HCEC 1CT (cell line): ENCODE measurements at places on chromosomes 1 and 21.

DNA sequence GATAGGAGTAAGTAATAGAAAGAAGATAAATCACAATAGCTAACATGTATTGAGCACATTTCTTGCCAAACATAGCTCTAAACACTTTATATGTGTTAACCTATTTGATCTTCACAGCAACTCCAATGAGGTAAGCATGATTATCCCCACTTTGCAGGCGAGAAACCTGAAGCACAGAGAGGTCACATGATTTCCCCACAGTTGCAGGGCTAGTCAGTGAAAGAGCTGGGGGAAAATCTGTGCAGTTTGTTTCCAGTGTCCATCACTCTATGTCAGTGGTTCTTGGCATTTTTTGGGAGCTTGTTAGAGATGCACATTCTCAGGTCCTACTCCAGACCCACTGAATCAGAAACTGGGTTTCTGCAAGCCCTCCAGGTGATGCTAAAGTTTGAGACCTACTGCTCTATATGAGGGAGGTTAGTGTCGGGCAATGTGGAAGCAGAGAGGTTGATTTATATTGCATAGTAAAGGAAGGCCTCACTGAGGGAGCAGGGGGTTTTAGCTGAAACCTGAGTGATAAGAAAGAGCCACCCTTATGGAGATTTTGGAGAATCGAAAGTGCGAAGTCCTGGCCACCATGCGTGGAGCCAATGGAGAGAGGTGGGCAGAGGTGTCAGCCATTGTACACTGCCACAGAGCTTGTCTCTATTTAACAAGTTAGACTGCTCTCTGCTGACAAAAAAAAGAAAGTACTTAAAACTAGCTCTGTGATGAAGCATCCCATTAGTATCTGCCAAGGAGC, 20.9 kb downstream of the MCOLN3 start:
- DNase-seq, result peak; percentile 41

DNA sequence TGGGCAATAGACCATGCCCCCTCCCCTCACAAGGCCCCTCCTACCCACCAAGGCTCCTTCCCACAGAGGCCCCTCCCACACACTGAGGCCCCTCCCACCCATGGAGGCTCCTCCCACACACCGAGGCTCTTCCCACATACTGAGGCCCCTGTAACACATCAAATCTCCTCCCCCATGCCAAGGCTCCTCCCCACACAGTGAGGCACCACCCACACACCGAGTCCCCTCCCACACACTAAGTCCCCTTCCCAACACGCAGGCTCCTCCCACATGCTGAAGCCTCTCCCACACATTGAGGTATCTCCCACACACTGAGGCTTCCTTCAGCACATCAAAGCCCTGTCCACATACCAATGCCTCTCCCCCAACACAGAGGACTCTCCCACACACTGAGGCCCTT, 391.8 kb downstream of the CAMTA1 start:
- DNase-seq, result no peak

- DNase-seq, result no peak
These were observed 19.0 kb upstream of the TLCD4 start for GRCh38 chr1:95098196-95098595.

- no peak for DNase-seq
These were observed 430.8 kb upstream of the C1orf87 start for GRCh38 chr1:60504206-60504840.

GRCh38 chr1:246533371-246533905, 26.4 kb upstream of the SMYD3 start:
- DNase-seq, result no peak

GRCh38 chr1:150550222-150551050, 1.2 kb downstream of the ADAMTSL4 start:
- no peak for DNase-seq

DNA sequence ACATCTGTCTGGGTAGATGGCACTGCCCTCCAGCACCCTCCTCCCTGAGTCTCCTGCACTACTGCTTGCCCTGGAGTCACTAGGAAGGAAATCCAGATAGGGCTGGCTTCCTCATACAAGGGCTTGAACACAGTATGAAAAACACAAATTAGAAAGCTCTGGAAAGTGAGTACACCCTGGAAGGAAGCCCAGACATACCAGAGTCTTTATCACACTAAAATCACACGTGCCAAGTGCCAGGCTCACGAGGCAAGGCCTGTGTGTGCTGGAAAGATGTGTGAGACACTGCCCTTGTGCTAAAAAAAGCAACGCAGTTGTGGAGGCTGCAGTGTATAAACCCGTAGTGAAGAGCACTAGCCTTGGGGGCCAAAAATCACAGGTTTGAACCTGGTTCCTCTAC, 28.3 kb upstream of the S100A7 start:
- DNase-seq, result peak; percentile 54

GRCh38 chr1:119968068-119968492, 71.8 kb upstream of the ADAM30 start:
- DNase-seq, result peak; percentile 31

DNA sequence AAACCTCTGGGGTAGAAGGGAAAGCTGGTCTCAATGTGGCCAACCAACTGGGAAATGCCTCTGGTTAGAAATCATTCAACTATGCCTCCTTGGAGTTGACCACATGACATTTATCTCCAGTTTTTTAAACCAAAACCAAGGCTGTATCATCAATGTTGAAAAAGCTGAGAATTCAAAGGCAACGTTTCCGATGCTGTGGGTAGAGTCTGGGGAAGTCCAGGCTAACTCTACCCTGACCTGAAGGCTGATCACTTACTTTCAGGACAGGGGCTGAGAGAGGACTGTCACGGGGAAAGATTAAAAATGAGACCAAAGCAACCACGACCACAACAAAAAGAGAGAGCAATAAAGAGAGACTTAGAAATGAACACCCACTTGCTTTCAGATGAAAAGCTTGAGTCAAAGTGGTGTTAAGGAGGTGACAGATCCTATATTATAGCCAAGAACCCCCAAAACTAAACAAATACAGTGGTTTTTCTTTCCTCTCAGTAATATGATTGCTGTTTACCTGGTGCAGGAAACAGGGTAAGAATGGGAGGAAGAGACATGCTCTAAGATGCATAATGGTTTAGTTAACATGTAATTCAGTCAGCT, 90.8 kb upstream of the TNFSF4 start:
- no peak for DNase-seq

DNA sequence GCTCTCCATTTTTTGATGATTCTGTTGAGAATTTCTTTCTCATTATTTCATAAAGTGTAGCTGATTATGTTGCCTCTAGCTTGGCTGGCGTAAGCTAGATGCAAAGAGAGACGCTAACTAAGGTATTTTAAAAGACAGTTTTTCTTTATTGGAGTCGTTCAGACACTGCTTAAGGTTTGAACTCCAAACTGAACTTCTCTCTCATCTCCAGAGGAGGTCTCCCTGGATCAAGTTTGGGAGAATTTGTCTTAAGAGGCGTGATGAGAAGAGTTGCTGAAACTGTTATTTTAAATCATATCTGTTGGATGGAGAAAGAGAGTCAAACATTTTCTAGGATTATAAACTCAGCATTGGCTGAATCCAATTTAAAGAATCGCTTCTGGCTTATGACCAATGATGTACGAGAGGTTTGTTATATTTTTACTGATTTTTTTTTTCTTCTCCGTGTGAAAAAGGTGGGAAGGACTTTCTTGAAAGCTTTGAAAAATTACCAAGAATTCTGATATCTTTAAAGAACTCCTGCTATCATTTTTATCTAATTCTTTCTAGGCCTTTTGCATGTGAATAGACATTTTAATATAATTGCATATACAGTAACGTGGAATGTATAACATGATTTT, 34.0 kb downstream of the MAP3K7CL start:
- peak; percentile 85 for DNase-seq

GRCh38 chr1:25084407-25084806, 147.9 kb downstream of the SYF2 start:
- DNase-seq, result no peak

- peak; percentile 80 for DNase-seq
These were observed 43.2 kb upstream of the FMO2 start for GRCh38 chr1:171141688-171142415.

DNA sequence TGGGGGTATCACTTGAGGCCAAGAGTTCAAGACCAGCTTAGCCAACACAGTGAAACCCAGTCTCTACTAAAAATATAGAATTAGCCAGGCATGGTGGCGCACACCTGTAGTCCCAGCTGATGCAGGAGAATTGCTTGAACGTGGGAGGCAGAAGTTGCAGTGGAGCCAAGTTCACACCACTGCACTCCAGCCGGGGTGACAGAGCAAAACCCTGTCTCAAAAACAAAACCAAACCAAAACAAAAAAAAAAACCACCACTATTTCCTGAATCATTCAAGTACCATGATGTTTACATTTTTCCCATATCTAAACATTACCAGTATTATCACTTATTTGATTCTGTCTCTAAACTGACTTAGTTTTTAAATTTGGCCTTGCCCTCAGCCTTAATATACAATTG, 29.5 kb downstream of the TUT4 start:
- peak; percentile 39 for DNase-seq
